Type B pancreatic cell (in vitro differentiated cells): ENCODE measurements at places on chromosomes 3 and 15. TPM values are rescaled to one million over a fixed set of nuclear protein-coding genes. Genes with fewer than 3 reads are reported as not detected.

The DHX30 gene
- total RNA-seq: 64.2 and 99.5 TPM in 2 replicates

The HES1 gene
- total RNA-seq: 100 and 180 TPM in 2 replicates

DNA sequence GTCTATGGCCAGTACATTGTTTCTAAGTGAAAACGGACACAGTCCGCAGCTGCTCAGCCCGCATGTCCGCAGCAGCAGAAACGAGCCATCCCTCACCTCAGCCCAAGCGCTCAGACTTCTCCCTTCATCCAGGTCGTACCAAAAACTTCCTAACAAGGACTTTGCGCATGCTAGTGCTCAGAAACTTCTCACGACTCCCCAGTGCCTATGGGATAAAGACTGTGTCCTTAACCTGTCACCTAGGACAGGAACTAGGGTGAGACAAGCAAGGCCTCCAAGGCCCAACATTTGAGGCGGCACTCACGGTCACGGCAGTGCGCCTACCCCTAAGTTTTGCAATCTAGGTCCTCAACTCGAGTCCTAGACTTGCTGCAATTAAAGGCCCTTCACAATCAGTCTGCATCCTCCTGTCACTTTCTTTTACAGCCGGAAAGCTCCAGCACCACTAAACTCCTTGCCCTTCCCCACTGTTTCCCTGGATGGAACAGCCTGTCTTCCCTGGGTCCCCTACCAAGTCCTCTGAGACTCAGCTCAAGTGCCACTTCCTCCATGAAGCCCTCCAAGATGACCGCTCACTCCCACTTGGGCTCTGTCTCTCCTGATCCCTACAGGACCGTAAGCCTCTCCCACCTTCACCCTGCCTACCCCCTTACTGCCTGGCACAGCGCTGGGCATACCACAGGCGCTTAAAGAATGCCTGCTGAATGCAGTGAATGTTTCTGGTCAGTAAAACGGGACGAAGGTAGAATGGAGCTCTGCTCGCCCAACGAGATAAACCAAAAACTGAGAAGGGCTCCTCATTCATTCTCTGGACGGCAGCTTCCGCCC is 1.2 kb downstream of the CLN6 start:
- H3K27ac ChIP-seq: peak overlapping the region; percentile 91
- peaks cover 39% of the 10 kb centered on the region for H3K4me1 ChIP-seq
- peaks cover 6% of the 10 kb centered on the region for H3K36me3 ChIP-seq

DNA sequence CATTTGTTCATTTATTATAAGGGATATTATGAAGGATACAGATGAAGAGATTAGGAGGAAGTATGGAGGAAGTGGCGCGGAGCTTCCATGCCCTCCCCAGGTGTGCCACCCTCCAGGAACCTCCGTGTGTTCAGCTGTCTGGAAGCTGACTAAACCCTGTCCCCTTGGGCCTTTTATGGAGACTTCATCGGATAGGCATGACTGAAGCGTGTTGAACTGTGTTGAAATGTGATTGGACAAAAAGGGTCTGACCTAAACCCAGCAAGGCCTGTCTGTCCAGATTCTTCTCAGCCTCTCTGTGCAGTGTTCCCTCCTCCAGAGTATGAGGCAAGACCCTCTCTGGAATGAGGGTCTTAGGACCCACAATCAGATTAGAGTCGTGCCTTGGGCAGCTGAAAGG is 31.7 kb downstream of the HACD3 start:
- no peak for DNase-seq
- no peaks in the 10 kb centered on the region for H3K4me1 ChIP-seq
- peak overlapping the region; percentile 60 for H3K4me3 ChIP-seq
- H3K27ac ChIP-seq: peak overlapping the region; percentile 93
- H3K36me3 ChIP-seq: peaks cover 73% of the 10 kb centered on the region
- no peaks in the 10 kb centered on the region for H3K27me3 ChIP-seq

GRCh38 chr3:194284351-194284750 is 66.8 kb downstream of the CPN2 start:
- H3K27ac ChIP-seq: no peak overlapping the region
- peaks cover 26% of the 10 kb centered on the region for H3K4me1 ChIP-seq
- H3K4me3 ChIP-seq: no peak overlapping the region
- H3K36me3 ChIP-seq: no peaks in the 10 kb centered on the region
- H3K27me3 ChIP-seq: peaks cover 7% of the 10 kb centered on the region

DNA sequence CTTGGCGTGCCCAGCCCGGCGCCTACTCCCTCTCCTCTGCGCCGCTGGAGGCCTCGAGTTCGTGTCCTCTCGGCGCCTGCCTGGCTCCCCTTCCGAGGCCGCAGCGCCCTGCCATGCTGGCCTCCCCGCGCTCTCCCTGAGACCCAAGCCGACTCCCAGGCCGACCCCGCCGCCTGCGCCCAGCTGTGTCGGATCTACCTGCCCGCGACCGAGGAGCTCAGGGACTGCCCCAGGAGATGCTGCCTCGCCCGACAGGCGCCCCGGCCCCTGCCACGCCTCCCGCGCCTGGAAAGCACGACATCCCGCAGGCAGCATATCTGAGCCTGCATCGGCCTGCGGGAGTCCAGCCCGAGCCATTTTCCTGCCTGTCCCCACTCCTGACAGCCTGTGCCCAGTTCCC is 16.1 kb downstream of the PAQR9 start:
- H3K4me3 ChIP-seq: no peak overlapping the region
- H3K27me3 ChIP-seq: peaks cover 10% of the 10 kb centered on the region

DNA sequence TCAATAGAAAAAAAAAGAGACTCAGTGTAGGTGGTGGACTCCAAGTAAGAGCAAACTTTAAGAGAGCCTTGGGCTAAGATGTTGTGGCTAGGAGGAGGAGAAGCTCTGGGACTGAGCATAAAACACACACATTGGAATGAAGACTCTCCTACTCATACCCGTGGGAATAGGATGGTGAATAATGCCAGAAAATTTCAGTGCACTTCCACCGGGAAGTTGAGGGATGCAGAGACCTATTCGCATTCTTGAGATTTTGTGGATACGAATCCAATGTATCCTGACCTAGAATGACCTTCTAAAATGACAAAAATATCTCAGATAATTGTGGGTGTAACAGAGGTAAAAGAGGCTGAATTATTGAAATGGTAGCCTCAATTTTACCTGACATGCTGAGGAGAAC is 388.7 kb upstream of the SGO1 start:
- H3K4me3 ChIP-seq: no peak overlapping the region
- H3K27ac ChIP-seq: no peak overlapping the region
- no peaks in the 10 kb centered on the region for H3K36me3 ChIP-seq
- no peak for DNase-seq

GRCh38 chr3:119969759-119970158 is 124.5 kb downstream of the GSK3B start:
- H3K36me3 ChIP-seq: peaks cover 23% of the 10 kb centered on the region
- no peak for DNase-seq
- no peak overlapping the region for H3K4me3 ChIP-seq
- no peaks in the 10 kb centered on the region for H3K27me3 ChIP-seq
